ENCODE measurements at places on chromosomes 11 and 22.

GRCh38 chr11:104105155-104105554 is 58.8 kb downstream of the PDGFD start:
- no peak for DNase-seq

GRCh38 chr22:49760630-49761571 is 66.8 kb downstream of the BRD1 start:
- no peak for DNase-seq

- DNase-seq: no peak
These were observed 71.2 kb downstream of the USP35 start for GRCh38 chr11:78259777-78260487.

GRCh38 chr11:94877443-94878200 is 95.7 kb downstream of the CWC15 start:
- DNase-seq: no peak

GRCh38 chr22:48098921-48099245 is 1336.4 kb downstream of the TBC1D22A start:
- no peak for DNase-seq

GRCh38 chr11:62593434-62594044 is 2.2 kb upstream of the TUT1 start:
- peak; percentile 33 for DNase-seq

- DNase-seq: no peak
These were observed 28.1 kb downstream of the ME3 start for GRCh38 chr11:86644291-86644690.

DNA sequence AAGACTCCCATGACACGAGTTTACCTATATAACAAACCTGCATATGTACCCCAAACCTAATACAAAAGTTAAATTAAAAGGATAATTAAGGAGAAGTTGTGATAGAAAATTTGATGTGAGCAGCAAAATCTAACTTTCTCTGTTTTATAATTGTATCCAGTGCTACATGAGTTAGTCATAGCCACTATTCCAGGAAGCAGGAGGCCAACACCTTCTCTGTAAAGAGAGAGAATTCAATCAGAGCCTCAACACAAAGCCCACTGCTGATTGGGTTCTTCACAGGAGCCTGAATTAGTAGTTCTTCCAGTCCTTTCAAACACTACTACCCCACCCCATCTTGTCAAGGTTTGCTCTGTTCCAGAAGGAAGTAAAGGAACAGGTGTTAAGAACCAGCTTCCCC is 84.2 kb downstream of the BLID start:
- DNase-seq: no peak

GRCh38 chr22:19679522-19680101 is 34.7 kb upstream of the SEPTIN5 start:
- DNase-seq: no peak
